ENCODE measurements at places on chromosomes 5 and 9.

DNA sequence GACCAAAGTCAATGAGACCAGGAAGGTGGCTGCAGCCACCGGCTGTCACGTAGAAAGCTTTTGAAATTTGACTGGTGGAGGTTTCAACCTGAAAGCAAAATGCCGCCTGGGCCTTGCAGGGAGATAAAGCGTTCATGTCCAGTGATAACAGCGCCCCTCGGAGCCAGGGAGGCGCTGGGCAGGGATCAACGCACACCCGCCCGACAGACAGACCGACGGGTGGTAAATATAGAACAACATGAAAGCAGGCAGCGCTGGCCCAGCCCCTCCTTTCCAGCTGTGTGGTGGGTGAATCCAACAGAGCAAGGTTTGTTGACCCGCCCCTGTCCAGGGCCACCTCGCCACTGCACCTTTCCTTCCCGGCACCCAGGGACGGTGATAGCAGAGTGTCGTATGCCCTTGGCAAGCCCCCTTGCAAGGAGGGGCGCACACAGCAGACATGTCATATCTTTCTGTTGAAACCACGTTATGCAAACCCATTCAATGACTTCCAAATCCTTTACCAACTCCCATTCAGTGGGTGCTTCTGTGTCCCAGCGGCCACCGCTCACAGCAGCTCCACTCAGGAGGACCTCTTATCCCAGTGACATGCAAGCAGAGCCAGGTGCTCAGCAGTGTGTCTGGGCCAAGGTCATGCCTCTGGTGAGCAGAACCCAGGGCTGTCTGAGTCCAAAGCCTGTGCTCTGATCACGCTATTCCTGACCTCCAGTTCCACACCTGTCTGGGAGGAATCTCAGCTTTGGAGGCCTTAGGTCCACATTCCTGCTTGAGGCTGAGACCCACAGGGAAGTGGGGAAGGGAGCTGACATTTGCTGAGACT is 38.7 kb downstream of the NKX2-5 start:
- H3K27ac ChIP-seq: no peak overlapping the region
- DNase-seq: no peak
- no peaks in the 10 kb centered on the region for H3K27me3 ChIP-seq

DNA sequence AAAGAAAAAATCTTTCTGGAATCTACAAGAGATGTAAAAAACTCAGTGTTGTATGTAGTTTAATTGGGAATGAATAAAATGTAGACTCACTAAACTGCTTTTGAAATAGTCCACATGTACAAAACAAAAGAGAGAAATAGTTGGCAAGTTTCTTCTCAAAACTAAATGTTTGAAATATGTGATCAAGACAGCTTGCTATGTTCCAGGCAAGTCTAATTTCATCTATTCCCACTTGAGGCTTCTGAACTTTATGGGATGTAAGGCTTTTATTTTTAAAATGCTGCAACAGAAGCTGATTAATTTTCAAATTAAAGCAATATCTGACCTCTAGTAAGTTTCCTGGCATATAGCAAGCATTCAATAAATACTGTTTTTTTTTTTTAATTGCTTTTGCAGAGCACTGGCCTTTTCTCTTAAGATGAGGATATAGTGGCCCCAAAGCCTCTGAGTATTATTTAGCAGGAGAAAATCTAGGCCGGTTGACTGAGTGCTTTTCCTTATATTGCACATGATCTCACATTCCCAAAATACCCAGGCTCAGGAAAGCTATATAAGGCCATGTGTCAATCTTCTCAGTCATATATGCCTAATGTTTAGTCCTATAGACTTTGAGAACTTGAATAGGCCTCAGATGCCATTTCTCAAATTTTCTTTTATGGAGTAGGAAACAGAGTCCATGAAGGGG is 183.2 kb downstream of the NTRK2 start:
- no peaks in the 10 kb centered on the region for H3K36me3 ChIP-seq
- H3K27me3 ChIP-seq: no peaks in the 10 kb centered on the region
- H3K27ac ChIP-seq: no peak overlapping the region
- no peak overlapping the region for H3K4me3 ChIP-seq
- no peaks in the 10 kb centered on the region for H3K4me1 ChIP-seq

DNA sequence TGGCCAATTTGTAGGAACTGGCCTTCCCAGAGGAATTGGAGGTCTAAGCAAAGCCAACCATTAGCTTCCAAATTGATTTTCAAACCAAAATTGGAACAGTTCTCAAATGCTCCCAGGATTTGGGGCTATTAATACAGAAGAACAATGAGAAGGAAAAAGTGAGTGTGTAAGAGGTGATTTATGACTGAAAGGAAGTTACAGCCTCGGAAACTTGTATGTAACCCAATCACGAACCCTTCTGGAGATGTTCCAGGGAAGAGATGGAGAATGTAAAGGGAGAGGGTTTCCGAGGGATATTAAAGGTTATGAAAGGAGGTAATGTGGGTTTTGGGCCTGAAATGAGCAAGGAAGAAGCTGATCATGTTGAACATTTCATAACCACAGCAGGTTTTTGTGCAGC is 93.2 kb upstream of the CXCL14 start:
- no peaks in the 10 kb centered on the region for H3K36me3 ChIP-seq
- no peak overlapping the region for H3K4me3 ChIP-seq
- H3K27me3 ChIP-seq: no peaks in the 10 kb centered on the region
- DNase-seq: no peak
- H3K4me1 ChIP-seq: no peaks in the 10 kb centered on the region

DNA sequence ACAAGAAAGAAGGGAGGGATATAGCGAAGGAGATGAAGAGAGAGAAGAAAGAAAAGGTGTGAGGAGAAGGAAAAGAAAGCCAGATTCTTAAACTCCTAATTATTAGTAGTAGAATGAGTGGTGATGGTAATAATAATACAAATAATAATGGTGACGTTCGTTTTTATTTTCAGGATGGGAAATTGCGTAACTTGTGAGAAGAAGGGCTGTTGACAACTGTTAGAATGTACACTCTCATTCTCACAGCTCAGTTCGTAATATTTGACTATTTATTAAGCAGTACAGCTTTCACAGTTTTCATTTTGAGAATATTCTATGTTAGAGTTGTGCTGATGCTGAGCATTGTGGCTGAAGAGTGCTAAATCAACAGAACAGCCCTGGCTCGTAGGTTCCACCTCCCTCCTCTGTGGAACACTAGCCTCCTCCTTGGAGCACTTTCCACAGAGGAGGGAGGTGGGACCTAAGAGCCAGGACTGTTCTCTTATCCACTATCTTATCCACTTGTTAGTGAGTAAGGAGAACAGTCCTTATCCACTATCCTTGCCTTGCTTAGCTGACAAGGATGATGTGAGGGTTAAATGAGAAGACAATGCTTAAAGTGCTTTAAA is 258.3 kb upstream of the VLDLR start:
- H3K27me3 ChIP-seq: no peaks in the 10 kb centered on the region
- no peaks in the 10 kb centered on the region for H3K4me1 ChIP-seq
- no peak overlapping the region for H3K27ac ChIP-seq
- H3K36me3 ChIP-seq: no peaks in the 10 kb centered on the region
- no peak overlapping the region for H3K4me3 ChIP-seq

DNA sequence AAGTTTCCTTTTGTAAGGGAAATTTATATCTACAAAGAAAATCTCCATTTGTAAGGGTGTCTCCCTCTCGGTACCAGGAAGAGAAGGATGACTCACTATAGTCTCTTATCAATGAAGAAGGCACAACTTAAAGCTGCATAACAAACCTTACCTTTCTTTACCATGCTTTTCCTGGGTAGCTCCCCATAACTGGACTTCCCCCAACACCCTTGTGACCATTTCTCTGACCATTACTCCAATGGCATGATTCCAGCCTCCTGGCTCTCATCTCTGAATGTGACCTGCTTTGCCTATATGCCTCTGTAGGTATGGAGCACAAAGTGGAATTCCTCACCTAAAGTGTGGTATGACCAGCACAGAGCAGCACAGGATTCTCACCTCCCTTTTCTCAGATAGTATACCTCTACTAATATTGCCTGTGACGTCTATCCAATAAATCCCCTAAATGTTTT is 62.8 kb downstream of the GNA14 start:
- H3K27me3 ChIP-seq: no peaks in the 10 kb centered on the region
- no peaks in the 10 kb centered on the region for H3K36me3 ChIP-seq
- peaks cover 2% of the 10 kb centered on the region for H3K4me1 ChIP-seq
